Activated naive CD4-positive, alpha-beta T cell (primary cell): ENCODE measurements at places on chromosomes 11 and 22.

GRCh38 chr11:10990160-10990559 is 132.3 kb upstream of the ZBED5 start:
- DNase-seq = no peak

GRCh38 chr11:76752321-76753143 is 30.6 kb upstream of the TSKU start:
- no peak for DNase-seq

- DNase-seq = no peak
Measured at GRCh38 chr11:117068303-117068860, 29.8 kb downstream of the SIK3 start.

GRCh38 chr11:78397398-78397797 is 20.2 kb downstream of the GAB2 start:
- DNase-seq = no peak

DNA sequence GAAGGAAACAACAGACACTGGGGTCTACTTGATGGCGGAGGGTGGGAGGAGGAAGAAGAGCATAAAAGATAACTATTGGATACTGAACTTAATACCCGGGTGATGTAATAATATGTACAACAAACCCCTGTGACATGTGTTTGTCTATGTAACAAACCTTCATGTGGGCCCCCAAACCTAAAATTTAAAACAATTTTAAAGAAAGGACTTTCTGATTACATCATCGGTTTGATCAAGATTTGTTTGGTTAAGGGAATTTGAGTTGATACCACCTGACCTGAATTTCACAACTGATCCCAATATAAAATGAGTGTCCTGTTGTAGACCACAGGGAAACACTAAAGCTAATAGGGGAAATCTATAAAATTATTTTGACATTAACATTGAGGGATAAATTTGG is 34.3 kb downstream of the APIP start:
- DNase-seq = no peak

GRCh38 chr11:115276191-115276590 is 228.0 kb downstream of the CADM1 start:
- DNase-seq = no peak

DNA sequence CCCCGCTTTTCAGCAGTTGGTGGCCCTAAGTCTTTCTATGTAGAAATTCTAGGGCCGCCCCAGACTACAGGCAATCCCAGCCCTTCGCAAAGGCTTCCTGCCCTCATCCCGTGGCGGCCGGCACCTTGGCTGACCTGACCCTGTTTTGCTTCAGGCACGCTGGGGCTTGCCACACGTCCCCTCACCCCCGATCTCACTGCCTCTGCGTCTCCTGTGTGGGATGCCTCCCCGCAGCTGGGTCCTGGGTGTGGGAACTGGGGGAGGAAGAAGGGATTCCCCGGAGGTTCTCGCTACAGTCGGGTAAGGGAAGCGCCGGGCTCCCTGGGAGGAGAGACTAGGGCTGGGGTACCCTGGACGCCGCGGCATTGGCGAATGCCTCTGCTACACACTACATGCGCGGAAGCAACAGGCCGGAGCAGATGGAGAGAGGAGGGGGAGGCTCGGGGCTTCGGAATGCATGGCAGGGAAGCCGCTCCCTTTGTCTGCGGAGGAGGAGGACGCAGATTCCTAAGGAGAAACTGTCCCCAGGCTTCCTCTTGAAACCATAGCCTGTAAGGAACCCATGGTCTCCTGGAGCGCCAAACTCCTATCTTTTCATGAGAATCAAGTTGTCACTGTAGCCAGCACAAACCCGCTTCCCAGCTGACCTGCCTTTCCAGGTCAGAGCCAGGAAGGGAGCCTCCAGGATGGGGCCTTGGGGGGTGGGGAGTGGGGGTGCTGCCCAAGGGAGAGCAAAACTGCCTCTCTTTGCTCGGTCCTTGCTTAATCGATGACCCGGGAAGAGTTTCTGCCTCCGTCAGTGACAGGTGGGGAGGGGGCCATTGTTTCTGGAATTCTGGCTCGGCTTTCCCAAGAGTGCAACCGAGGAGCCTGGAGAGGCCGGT is 1.4 kb downstream of the DTX4 start:
- no peak for DNase-seq

DNA sequence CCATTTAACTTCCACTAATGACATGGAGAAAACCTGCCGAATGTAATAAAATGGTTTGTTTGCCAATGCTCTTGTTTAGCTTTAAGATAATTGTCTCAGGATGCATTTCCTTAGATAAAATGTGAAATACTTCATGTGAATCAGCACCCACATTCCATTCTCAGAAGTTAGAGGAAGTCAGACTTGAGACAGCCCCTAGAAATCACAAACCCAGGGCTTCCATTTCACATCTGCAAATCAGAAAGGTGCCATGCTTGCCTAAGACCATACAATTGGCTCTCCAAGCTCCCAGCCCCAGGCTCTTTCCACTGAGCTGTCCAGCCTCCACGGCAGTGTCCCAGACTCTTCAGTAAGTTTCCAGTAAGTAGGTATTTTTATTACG is 35.6 kb upstream of the ADORA2A start:
- DNase-seq = no peak

- DNase-seq = no peak
Measured at GRCh38 chr11:92451063-92451462, 226.4 kb downstream of the FAT3 start.

- DNase-seq = no peak
Measured at GRCh38 chr22:47610764-47611163, 848.3 kb downstream of the TBC1D22A start.

DNA sequence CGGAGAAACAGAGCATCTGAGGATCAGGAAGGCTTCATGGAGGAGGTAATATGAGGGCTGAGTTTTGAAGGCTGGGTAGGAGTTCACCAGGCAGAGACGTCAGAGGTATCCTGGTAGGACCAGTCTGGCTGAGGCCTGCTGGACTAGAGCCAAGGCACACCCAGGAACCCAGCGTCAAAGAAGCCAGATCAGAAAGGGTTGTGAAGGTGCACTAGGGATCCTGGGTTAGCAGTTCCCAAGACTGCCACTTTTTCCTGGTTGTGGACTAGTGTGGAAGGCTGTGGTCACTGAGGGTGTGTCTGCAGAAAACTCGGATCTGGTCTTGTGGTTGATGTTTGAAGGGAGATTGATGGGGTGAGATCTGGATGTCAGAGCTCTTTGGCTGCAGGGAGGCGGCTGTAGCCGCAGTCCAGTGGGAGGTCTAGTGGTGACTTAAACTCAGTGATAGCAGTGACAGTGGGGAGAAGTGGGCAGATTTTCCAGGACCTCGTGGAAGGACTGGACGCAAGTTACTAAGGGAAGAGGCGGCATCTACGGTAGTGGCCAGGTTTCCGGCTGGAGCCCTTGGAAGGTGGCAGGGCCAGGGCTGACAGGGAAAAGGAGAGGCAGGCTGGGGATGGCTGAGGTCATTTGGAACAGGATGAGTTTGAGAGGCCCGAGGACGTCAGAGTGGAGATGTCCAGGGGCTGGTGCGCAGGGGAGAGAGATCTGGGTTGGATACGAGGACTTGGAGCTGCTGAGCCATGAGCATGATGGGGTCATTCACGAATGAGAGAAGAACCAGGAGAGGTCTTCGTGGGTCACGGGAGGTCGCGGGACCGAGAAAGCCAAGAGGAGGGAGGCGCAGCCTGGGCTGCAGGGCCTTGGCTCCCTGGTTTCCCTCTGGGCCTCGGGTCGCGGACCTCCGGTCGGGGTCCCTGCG is 10.9 kb downstream of the RELA start:
- DNase-seq = no peak

GRCh38 chr11:27443227-27443626 is 29.4 kb downstream of the LGR4 start:
- no peak for DNase-seq

- no peak for DNase-seq
Measured at GRCh38 chr11:24145411-24145810, 351.4 kb upstream of the LUZP2 start.

DNA sequence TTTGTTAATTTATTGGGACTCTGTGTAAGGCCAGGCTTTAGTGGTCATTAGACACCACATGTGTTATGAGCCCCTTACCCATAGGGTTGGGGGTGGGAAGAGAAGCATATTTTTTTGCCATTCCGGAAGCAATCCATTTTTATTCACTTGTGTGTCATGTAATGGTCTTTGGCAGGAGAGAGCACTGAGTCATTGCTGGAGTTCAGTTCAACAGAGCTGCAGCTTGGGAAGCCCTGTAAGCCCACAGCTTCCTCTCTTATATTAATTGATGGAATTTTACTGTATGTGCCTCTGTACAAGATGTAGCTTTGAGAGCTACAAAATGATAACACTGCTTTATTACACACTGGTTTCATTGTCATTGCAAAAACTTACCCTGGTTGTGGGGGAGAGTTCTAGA is 177.3 kb upstream of the SORL1-AS1 start:
- DNase-seq = no peak

GRCh38 chr11:66172146-66172545 is 96.3 kb upstream of the RAB1B start:
- DNase-seq = no peak

GRCh38 chr22:27719036-27719347 is 82.6 kb downstream of the MN1 start:
- no peak for DNase-seq

GRCh38 chr22:31323578-31324550 is 22.3 kb downstream of the PATZ1 start:
- DNase-seq = no peak

DNA sequence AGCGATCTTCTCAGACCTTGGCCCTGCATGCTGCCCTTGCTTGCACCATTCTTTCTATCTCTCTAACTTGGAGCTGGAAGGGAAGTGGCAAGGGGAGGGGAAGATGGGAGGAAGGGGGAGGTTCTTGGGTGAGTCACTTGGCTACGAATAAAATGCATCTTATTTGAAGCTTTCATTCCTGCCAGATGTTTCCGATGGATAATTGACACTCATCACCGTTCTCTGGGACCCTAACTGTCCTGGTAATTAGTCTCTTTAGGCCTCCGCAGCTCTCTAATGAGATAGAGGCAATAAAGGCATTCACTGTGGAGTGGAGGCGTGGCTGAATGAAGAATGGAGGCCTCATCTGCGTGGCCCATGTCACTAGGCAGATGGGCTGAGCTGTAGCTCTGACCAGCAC is 960.1 kb downstream of the NTM start:
- DNase-seq = no peak

- DNase-seq = no peak
Measured at GRCh38 chr11:29623144-29623722, 393.6 kb downstream of the KCNA4 start.

DNA sequence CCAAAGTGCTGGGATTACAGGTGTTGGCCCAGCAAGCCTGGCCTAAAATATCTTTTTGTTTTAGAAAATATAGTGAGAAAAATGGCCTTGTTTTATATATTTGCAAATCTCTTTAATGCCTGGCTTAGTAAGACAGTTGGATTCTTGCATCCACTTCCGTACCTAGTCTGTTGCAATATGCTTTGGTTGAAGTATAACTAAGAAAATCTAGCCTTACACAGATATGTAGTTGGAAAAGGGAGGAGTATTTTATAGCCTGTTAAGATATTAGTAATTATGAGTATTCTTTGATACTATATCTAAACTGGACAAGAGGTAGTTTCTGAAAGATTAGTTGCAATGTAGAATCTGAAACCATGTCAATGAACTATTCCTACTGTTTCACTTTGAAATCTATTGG is 65.1 kb downstream of the ZNRF3 start:
- DNase-seq = no peak

- DNase-seq = no peak
Measured at GRCh38 chr11:73344191-73344607, 32.0 kb upstream of the RELT start.

- no peak for DNase-seq
Measured at GRCh38 chr11:48122656-48123055, 94.0 kb upstream of the OR4B1 start.

DNA sequence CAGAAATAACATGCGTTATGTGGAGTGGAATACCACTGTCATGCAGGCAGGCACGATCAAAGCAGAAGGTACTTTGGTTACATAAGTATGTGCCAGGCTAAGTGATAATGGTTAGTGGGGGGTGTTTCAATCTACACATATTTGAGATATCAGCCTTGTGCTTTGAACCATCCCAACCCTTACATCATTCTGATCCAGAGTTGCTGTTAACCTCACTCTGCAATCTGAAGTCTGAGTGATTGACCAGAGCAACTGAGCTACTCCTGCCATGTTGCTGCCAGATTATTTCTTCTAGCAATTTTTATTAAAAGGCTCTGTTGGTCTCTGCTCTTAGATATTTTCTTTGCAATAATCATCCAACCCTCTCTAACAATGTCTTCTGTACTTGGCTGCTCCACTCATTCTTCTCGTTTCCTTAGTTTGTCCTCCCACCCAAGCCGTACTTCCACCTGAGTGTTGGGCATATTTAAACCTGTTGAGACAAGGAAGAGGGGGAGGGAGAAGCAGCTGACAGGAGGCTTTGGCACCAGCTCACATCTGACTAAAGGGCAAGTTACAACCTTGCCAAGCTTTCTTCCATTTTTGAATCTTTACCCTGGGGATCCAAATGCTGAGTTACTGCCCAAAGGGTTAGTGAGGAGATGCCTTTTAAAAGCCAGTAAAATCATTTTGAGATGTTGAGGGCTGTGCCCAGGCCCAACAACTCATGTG is 114.1 kb upstream of the SESN3 start:
- DNase-seq = no peak

DNA sequence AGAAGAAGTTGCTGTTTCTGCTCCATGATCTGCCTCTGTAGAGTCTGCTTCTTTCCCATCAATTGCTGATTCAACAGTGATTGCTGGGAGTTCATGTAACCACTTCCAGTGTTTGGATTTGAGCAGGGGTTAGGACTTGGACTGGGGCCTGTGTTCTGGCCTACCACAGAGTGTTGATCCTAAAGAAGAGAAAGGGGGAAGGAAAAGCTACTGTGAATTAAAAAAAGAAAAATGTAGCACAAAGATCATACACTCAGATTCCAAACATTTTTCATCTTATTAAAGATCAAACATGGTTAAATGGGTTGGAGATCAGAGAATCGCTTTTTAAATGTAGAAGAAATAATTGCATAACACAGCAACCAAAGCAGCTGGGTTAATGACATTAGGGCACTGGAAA is 67.6 kb upstream of the MTMR2 start:
- no peak for DNase-seq

DNA sequence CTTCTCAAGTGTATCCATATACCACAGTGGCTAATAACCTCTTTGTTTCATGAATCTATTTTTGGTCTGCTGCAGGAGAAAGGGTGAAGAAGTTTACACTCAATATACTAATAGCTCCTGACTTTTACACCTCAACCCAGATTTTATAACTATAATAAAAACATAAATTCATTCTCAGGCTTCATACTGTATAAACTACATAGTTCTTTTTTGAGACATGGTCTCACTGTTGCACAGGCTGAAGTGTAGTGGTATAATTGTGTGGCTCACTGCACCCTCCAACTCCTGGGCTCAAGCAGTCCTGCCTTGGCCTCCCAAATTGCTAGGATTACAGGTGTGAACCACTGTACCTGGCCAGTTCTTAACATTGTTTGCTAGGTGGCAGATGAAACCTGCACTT is 17.8 kb upstream of the CCDC179 start:
- DNase-seq = no peak

- DNase-seq = no peak
Measured at GRCh38 chr11:34458525-34458924, 19.8 kb downstream of the CAT start.

GRCh38 chr11:121722431-121723245 is 269.9 kb upstream of the SORL1-AS1 start:
- no peak for DNase-seq
